ENCODE measurements at places on chromosomes 12 and 14.

DNA sequence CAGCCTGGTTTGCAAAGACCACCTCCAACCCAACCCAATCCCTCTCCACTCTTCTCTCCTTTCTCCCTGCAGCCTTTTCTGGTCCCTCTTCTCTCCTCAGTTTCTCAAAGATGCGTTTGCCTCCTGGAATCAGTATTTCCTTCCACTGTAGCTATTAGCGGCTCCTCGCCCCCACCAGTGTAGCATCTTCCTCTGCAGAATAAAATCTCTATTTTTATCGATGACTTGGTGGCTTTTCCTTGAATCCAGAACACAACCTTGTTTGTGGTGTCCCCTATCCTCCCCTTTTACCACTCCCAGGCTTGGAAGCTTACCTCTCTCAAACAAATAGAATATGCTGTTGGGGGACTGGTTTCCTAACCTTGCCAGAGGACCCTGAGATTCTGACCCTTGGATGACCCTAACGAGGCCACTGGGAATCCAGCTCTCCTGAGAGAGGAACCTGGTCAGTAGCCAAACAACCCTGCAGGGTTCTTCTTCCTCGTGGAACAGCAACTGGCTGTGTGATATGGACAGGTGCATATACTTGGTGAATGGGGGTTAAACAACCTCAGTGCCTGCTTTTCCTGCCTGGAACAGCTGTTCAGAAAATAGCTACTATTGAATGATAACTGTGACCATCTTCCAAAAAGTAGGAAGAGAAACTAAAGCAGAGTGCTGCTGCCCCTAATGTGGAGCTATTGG is 4.4 kb downstream of the WNT1 start:
- no peak for DNase-seq

DNA sequence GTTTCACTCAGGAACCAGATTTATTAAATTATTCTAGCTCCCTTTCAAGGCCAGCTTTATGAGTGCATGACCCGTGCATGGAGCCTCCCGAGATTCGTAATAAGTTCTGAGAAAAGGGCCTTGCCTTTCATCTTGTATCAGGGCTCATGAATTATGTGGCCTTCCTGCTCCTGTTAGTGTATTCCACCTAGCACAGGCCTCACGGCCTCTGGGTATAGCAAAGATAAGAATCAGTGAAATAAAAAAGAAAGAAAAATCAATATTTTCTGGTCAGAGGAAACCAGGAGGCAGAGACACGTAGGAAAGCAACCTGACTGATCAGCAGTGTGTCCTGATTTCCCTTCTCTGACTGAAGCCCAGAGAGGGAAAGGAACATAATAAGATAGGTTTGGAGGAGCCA is 111.4 kb downstream of the SLC35F4 start:
- DNase-seq: no peak

DNA sequence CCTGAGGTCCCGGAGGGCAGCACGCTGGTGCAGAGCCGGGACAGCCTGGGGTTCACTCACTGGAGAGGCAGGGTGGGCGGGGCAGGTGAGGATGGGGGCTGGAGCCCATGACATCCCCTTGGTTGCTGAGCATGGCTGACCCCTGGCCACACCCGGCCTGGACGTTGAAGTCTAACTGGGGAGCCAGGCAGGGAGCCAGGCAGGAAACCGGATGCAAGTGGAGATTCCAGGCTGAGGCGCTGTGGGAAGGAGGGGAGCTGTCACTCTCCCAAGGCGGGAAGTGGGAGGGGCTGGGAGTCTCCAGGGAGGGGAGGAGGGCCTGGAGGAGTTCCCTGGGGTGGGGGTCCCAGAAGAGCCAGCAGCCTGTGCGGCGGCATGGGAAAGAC is 7.7 kb upstream of the INF2 start:
- DNase-seq: peak; percentile 34

- no peak for DNase-seq
Measured at GRCh38 chr12:67019070-67019469, 250.1 kb upstream of the CAND1 start.

- no peak for DNase-seq
Measured at GRCh38 chr14:74824997-74825396, 50.9 kb downstream of the PROX2 start.
